ENCODE measurements at places on chromosomes 12 and 14. TPM values are rescaled to one million over a fixed set of nuclear protein-coding genes. Genes with fewer than 3 reads are reported as not detected.

Gene IFNG-AS1
- total RNA-seq: not detected

Gene LRCOL1
- not detected for total RNA-seq

Gene DIP2B
- 57.7 TPM for total RNA-seq

Gene ANKRD33
- 0.27 TPM for total RNA-seq

Gene TAS2R10
- 1.1 TPM for total RNA-seq
